ENCODE measurements at places on chromosomes 2 and 18.

- no peak for DNase-seq
These were observed 75.5 kb downstream of the COPS8 start for GRCh38 chr2:237161189-237161588.

DNA sequence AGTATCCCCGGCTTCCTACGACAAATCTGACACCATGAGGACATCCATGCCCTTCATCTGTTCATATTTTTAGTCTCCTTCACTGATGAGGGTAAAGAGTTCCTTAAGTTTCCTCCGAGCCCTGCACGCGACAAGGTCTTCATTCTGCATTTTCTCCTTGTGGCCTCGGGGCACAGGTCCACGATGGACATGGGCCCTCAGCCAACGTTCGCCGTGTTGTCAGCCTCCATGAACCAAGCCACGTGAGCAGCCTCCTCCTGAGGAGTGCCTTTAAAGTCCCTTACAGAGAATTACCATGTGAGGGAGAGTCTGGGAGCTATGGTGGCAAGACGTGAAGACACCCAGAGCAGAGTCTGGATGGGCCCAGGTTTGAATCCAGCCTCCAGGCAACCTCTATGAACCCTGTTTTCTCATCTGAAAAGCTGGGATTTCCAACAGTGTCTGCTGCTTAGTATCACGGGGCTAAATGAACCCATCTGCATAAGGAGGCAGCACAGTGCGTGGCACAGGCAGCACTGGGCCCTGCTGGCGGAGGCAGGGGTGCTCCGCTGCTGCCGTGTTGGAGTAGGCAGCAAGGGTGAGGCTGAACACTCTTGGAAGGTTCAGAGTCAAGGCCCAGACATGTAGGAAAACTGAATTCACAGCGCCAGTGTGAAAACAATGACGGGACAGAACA lies 54.1 kb downstream of the EIPR1 start:
- no peak for DNase-seq

GRCh38 chr2:213733893-213734292 lies 449.6 kb downstream of the SPAG16 start:
- no peak for DNase-seq

DNA sequence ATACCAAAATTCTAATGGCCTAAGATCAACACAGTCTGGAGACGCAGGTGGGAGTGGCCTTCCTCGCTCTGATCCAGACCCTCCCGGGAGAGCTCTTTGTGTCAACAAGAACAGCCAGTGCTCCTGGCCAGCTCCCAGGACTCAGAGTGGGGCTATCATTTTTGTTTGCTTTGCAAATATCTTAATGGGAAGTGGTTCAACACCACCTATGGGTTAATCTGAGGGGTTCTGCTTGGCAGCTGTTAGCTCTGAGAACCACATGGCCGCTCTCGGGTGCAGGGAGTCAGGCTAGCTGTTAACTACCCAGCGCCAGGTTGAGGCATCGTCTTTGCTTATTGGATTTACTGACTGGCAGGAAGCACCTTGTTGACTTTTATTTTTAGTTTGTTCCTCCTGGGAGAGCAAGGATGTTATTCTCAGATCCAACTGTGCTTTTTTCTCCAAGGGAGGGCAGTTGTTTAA lies 184.8 kb upstream of the SP5 start:
- DNase-seq = no peak

- no peak for DNase-seq
These were observed 284.7 kb upstream of the ZC3H15 start for GRCh38 chr2:186201371-186201770.

DNA sequence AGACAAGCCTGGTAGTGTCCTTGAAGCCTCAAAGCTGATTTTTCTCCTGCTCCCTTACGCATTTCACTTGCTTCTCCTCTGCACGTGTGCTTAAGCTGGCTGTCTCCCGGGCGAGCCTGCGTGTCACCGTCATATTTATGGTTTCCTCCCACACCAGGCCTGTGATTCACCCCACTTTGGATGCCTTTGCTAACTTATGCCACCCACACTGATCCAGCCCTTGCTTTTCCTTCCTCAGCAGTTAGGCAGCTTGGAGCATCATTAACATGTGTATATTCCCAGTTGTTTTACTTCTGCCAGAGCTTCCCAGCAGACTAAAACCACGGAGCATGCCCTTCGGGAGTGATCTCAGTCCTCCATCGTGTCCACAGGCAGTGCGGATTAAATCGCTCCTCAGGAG lies 2.2 kb downstream of the ST3GAL5 start:
- no peak for DNase-seq

GRCh38 chr18:57533868-57534510 lies 52.5 kb downstream of the FECH start:
- DNase-seq = no peak

GRCh38 chr2:58688813-58689212 lies 447.7 kb upstream of the FANCL start:
- no peak for DNase-seq

- no peak for DNase-seq
These were observed 20.5 kb downstream of the GAREM1 start for GRCh38 chr18:32450026-32450691.

- no peak for DNase-seq
These were observed 642 bp upstream of the SRSF7 start for GRCh38 chr2:38751596-38752410.

- no peak for DNase-seq
These were observed 86.3 kb downstream of the PTPN4 start for GRCh38 chr2:119846021-119846420.

- DNase-seq = no peak
These were observed 10.5 kb upstream of the TNS1 start for GRCh38 chr2:218013289-218013688.

DNA sequence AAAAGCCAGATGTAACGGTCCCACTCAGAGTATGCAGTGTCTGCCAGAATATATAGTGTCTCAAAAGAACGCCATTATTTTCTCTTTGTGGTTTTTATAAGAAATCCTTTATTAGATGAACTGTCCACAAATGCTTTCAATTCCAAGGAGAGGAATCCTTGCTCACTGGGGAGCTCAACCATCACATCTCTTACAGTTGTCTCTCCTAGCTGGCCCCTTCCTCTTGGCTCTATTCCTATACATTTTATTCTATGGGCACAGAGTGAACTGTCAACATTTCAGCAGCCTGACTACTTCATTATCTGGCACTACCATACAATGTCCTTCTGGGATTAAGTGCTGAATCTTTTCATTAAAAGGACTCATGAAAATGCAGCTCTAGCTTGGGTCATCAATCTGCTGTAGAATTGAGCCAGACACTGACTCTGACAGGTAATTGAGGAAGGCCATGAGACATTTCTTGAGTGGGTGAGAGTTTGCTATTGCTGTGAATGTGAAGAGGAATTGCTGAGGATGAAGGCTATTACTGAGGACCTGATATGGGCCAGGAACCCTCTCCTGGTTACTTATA lies 96.5 kb upstream of the THOC1 start:
- no peak for DNase-seq

DNA sequence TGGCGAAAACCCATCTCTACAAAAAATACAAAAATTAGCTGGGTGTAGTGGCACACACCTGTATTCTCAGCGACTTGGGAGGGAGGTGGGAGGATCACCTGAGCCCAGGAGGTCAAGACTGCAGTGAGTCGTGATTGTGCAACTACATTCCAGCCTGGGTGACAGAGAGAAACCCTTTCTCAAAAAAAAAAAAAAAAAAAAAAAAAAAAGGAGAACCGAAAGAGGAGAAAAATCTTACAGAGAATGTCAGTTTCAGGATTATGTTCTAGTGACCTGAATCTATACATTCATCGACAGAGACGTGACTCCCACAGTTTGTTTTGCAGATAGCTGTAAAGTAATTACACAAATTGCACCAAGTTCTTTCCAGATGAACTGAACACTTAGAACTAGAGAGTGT lies 187.8 kb downstream of the FTCDNL1 start:
- peak; percentile 28 for DNase-seq

- no peak for DNase-seq
These were observed 126.6 kb upstream of the PPP1CB start for GRCh38 chr2:28624793-28625701.

GRCh38 chr18:11494107-11494506 lies 115.3 kb upstream of the SLC35G4 start:
- DNase-seq = no peak

DNA sequence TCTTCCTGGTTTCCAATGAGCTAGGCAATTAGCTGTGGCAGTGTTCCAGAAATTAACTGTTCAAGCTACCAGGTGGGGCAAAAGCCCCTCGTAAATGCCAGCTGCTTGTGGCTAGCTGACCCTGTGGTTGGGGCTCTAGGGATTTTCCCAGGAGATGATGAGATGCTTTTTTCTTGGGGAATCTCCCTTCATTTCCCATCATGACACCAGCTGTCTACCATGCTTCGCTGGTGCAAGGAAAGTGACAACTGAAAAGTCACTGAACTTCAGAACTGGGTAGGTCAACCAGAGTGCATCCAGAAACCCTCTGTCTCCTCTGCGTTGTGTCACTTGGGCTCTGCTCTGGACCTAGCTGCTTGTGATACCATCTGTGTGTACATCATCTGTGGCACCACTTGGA lies 386.5 kb upstream of the DCC start:
- DNase-seq = no peak

- no peak for DNase-seq
These were observed 25.9 kb downstream of the ALS2 start for GRCh38 chr2:201754717-201755415.

DNA sequence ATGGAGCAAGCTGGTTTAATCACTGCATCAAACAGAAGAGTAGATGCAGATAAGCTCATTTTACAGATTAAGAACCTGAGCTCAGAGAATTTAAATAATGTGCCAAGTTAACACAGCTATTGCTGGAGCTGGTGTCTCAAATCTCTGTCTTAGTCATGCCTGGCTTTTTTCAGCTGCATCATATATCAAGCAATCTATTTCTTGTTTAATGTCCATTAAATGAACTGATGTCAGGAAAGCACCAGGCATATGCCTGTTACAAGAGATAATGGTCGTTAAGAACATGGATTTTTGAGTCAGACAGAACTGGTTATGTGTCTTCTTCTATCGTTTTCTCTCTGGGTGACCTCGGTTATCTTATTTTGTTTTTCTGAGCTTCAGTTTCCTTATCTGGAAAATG lies 59.8 kb upstream of the AQP4 start:
- no peak for DNase-seq

GRCh38 chr2:229725716-229726574 lies 11.6 kb upstream of the DNER start:
- DNase-seq = no peak

- DNase-seq = no peak
These were observed 88.5 kb downstream of the RTTN start for GRCh38 chr18:70116949-70117348.

- DNase-seq = no peak
These were observed 44.7 kb downstream of the UBR3 start for GRCh38 chr2:169871994-169872393.

DNA sequence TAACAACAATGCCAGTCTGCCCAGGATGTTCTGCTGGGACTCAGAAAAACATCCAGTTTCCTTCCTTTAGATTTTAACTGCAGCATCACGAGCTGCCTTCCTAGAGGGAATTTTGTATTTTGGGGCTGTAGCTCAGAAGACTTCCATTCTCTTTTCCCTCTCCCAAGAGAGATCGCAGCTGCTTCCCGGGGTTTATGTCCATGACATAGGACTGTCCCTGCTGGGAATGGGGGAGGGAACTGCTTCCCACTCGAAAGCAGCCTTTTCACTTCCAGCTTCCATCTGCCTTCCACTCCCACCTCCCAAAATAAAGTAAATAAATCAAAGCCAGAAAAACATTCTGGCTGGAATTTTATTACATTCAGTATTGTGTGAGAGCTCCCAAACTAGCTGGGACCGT lies 52.4 kb downstream of the LIMS1 start:
- no peak for DNase-seq

DNA sequence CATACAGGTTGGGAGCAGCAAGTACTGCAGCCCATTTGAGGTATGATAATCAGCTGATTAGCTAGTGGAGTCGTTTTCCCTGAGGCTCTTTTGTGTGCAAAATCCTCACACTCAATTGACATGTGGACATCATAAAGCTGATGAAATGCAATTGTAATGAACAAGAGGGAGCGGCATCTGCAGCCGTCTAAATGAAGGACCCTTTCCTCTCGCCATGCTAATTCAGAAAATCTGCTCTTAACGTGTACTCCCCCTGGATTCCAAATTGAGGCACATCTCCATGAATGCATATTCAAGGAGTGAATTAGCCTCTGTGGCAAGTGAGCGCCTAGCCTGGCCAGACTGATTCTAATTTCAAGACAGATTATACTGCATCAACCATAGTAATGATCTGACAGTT lies 260.9 kb upstream of the ATP5MC3 start:
- DNase-seq = no peak

All from MM.1S (cell line).